ENCODE measurements at places on chromosomes 12 and 14.

- DNase-seq = no peak
These were observed 62.0 kb downstream of the SLC25A47 start for GRCh38 chr14:100384819-100385813.

DNA sequence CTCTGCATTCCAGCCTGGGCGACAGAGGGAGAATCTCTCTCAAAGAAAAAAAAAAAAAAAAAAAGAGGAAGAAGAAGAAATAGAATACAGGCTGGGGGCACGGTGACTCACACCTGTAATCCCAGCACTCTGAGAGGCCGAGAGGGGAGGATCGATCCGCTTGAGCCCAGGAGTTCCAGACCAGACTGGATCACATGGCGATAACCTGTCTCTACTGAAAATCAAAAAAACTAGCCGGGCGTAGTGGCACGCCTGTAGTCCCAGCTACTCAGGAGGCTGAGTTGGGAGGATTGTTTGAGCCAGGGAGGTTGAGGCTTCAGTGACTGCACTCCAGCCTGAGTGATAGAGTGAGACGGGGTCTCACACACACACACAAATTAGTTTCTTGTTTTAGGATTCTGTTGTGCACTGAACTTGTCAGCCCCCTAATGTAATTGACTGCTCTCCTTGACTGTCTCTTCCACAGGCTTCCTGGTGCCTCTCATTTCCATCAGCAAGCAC, 963 bp upstream of the TINF2 start:
- DNase-seq = no peak

DNA sequence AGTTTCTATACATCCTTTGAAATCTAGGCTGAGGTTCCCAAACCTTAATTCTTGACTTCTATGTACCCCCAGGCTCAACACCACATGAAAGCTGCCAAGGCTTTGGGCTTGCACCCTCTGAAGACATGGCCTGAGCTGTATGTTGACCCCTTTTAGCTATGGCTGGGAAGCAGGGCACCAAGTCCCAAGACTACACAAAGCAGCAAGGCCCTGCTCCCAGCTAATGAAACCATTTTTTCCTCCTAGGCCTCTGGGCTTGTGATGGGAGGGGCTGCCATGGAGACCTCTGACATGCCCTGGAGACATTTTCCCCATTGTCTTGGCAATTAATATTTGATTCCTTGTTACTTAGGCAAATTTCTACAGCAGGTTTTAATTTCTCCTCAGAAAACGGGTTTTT, 207.0 kb downstream of the ADAMTS20 start:
- no peak for DNase-seq

GRCh38 chr12:51323317-51323960, 535 bp downstream of the BIN2 start:
- DNase-seq = no peak

GRCh38 chr12:93778306-93778705, 101.1 kb downstream of the CRADD start:
- DNase-seq = no peak

DNA sequence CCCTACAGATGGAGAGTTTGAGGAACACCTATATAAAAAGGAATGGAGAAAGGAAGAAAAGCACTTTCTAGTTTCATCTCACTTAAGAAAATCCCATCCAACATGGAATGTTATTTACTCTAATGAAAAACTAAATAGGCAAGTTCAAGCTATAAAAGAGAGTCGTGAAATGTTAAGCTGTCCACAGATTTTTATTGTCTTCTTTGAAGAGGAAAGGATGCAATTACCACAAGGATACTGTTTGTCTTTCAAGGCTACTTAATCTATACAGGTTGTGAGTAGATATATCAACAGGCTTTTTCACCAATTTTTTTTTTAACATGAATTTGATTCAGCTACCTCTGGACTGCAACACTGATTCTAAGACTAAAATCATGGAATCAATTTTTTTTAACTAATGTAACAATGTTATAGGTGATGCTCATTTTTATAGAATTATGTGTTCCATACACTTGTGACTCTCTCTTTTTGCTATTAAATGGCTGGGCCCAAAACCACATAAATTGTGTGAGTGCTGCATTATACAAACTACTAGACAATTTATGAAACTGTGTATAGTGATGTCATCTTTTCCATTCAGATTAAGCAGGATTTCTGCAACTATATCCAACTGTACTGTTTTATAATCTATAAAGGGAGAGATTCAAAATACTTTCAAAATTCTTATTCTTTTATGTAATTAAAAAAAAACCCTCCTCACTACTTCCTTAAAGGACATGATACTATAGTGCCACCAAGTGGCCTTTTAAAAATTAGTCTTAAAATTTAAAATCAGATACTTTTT, 26.8 kb upstream of the BMAL2 start:
- no peak for DNase-seq

DNA sequence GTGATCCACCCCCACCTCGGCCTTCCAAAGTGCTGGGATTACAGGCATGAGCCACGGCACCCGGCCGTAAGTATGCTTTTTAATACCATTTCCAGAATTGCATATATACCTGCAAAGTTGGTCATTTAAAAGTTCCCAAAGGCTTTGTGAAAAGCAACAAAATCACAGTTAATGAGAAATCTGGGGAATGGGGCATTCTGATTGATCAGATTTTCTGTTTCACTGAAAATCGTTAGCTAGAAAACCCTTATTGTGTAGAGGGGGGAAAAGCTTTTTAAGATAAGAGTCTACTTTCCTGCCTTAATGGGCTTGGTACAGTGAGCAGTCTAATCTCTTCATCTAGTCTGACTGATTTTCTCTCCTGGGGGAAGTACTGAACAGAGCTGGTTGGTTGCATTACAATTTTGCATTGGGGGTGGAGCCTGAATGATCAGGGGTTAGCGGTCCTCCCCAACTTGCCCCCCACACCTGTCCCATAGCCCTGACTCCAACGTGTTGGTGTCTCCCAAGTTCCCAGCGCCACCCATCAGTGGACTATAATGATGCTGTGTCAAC, 23.8 kb downstream of the IL31 start:
- DNase-seq = no peak

GRCh38 chr14:90277581-90278198, 21.3 kb downstream of the PSMC1 start:
- no peak for DNase-seq

DNA sequence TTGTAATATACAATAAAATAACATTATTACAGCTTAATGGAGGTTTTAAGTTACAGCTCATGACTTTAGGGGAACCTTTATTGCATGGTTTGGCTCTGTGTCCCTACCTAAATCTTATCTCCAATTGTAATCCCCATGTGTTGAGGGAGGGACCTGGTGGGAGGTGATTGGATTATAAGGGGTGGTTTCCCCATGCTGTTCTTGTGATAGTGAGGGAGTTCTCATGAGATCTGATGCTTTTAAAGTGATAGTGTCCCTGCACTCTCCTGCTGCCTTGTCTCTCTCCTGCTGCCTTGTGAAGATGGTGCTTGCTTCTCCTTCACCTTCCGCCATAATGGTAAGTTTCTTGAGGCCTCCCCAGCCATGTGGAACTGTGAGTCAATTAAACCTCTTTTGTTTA, 132.1 kb upstream of the SYT1 start:
- no peak for DNase-seq

- no peak for DNase-seq
These were observed 1.5 kb downstream of the KNTC1 start for GRCh38 chr12:122528582-122528981.

DNA sequence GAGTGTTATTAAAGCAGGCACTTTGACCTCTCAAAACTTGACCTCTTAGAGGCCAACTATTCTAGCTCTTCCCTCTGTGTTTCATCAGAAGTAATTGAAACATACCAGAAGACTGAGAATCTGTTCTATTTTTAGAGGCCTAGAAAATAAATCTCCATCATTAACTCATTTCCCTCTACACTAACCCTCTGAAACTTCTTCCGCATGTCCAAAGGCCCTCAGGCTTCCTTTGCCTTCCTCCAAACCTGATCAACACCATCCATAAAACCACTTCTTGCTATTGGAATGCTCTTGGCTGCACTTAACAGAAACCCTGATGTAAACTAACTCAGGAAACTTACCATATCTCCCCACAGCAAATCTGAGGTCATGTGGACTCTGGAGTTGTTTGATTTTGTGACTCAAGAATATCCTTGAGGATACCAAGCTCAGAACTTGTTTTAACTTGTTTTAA, 196.4 kb downstream of the RPAP3 start:
- DNase-seq = no peak

GRCh38 chr14:31261859-31262731, 54.5 kb upstream of the HECTD1 start:
- no peak for DNase-seq

DNA sequence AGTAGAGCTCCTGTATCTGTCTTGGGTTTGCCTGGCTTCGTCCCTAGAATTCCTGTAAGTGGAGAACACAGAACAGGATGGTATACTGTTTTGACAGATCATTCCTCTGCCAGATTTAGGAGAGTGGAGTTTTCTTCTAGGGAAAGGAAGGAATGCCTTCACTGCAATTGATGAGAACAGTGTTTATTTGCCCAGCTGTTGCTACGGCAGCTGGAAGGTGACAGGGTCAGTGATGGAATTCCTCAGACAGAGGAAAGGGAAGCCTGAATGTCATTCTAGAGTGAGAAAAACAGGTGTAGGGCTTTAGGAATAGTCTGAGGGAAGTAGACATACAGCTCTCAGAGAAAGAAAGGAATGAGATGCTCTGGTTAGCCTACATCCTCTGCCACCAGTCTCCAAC, 11.7 kb downstream of the CSRNP2 start:
- DNase-seq = no peak

- no peak for DNase-seq
These were observed 57.8 kb upstream of the PSMC1 start for GRCh38 chr14:90198541-90199060.

- DNase-seq = no peak
These were observed 33.0 kb downstream of the TMEM132D start for GRCh38 chr12:129870796-129871195.

DNA sequence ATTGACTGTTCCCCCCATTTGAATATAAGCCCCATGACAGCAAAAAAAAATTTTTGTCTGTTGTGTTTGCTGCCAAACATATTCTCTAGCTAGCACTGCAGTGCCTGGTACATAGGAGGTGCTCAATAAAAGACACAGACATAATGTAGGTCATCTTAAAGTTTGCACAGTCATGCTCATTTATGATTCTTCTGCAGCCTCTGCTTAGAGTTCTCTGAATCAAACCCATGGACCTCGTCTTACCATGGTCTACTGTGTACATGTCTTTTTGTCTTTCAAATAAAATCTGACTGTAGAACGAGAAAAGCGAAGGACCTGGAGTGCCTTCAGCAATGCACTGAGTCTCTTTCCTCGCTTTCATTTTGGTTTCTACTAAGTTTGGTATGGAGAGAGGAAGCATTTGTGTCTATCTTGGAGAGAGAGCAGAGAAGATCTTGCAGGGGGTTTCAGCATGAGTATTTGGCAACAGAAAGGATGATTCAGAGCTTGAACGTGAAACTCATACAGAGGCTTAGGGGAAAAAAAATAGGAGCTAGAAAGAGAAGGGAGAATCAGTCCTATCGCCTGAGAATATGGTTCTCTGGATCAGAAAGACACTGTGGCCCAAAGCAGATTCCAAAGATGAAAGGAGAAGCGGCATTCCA, 38.8 kb upstream of the TMCC3 start:
- no peak for DNase-seq

DNA sequence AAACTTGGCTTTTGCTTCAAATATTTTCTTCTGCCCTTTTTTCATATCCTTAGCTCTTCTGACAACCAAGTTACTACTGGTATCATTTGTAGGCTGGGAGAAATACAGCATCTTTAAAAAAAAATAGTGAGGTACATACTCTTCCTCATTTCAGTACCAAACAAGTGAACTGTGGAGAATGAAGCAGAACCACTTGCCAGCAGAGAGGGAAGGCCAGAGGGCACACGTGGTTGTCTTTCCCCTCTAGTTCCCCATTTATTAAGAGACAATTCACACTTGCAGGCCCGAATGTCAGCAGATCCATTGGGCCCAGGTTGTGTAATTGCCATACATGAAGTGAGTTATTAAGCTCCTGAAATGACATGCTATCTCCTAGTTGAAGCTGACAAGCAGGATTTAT, 3.2 kb downstream of the SUSD6 start:
- DNase-seq = no peak

GRCh38 chr12:21656905-21657325, 727 bp downstream of the LDHB start:
- peak; percentile 12 for DNase-seq

GRCh38 chr12:112803620-112804282, 12.2 kb downstream of the RPH3A start:
- no peak for DNase-seq

DNA sequence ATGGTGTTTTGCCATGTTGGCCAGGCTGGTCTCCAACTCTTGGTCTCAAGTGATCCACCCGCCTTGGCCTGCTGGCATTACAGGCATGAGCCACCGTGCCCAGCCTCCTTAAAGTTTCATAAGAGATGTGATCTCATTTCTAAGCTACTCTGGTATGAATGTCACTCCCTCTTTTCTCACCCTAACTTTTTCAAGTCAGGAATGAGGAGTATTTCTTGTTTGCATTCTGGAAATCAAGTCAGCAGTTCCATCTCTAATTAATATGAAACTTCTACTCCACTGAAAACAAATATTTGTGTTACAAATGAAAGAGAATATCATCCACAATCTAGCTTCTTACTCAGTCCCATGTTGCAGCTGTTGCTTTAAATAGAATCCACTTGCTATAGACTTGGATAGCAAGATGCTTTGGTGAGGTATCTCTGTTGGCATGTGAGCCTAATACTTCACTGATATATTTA, 61.3 kb downstream of the ARF6 start:
- no peak for DNase-seq

GRCh38 chr14:61472011-61472672, 150.8 kb downstream of the PRKCH start:
- DNase-seq = no peak

GRCh38 chr14:75715926-75716780, 55.1 kb downstream of the TTLL5 start:
- DNase-seq = no peak

GRCh38 chr14:101019990-101020710, 116.6 kb upstream of the RTL1 start:
- no peak for DNase-seq

DNA sequence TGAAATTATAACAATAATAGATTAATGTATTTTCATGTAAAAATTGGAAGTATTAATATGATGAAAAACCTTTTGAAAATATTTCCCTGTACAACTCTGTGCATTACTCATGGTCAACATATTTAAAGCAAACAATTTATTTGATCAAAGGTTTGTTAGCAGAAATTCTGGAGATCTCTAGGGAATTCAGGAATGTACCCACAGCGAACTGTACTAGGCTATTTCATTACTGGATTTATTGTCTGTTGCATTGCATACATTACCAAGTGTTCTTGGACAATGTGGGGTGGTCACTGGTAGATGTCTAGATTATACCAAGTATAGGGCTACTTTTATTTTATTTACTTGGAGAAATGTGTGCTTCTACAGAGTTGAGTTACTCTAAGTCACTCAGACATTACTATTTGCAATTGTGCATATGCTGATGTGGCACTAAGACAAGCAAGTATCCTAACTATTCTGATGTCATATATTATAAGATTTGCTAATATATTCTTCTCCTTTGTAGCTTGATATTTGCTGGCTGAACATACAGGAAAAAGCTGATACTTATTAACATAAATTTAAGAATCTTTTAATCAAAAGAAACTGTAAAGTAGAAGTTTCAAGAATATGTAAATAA, 323.3 kb downstream of the CCER1 start:
- no peak for DNase-seq

- no peak for DNase-seq
These were observed 46.1 kb downstream of the TMTC3 start for GRCh38 chr12:88188180-88188579.
